Left ventricle myocardium superior (tissue), 1 donor: ENCODE measurements at places on chromosomes 13 and 19. TPM values are rescaled to one million over a fixed set of nuclear protein-coding genes. Genes with fewer than 3 reads are reported as not detected.

RINL gene
- 4.5 TPM for total RNA-seq

TEX26 gene
- total RNA-seq = not detected

NLRP4 gene
- not detected for total RNA-seq

KLK13 gene
- not detected for total RNA-seq

GRCh38 chr19:16851031-16851712 lies 22.0 kb downstream of the SIN3B start:
- DNase-seq = no peak

- no peak for DNase-seq
Observed at GRCh38 chr13:45798851-45799250, 52.7 kb downstream of the SIAH3 start.

DNA sequence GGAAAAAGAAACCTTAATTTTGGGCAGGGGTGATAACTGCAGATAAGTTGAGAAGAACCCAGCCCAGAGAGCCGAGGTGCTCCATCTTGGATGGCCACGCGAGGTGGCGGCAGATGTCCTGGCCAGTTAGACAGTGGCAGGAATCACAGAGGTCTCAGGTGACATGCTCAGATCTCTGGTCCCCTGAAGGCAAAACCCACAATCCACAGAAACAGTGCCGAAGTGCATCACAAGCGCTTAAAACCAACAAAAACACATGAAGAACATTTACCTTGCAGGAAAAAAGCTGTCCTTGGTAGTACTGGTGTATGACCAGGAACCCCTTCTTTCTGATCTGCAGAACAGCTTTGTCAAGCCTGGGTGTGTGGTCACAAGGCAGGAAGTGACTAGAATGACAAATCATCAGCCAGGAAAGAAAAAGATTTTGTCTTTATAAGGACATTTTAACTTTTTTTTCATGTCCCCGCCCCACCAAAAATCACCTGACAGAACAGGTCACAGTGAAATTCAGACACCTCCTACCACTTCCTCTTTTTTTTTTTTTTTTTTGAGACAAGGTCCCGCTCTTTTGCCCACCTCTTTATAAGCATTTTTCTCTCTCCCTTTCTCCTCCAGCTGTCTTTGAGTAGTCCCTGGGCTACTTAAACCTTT lies at the start of gene LCP1:
Gene LCP1, minus strand, starts transcription at position 338 of the 651 bp plus-strand sequence. CDS start 22,515 bp downstream, outside the sequence.
- no peak for DNase-seq

GRCh38 chr13:112097770-112098169 lies 30.8 kb downstream of the SOX1 start:
- no peak for DNase-seq

- DNase-seq = no peak
Observed at GRCh38 chr13:24282256-24282655, 27.1 kb upstream of the C1QTNF9 start.

GRCh38 chr13:77113496-77113895 lies 86.5 kb upstream of the FBXL3 start:
- no peak for DNase-seq

DNA sequence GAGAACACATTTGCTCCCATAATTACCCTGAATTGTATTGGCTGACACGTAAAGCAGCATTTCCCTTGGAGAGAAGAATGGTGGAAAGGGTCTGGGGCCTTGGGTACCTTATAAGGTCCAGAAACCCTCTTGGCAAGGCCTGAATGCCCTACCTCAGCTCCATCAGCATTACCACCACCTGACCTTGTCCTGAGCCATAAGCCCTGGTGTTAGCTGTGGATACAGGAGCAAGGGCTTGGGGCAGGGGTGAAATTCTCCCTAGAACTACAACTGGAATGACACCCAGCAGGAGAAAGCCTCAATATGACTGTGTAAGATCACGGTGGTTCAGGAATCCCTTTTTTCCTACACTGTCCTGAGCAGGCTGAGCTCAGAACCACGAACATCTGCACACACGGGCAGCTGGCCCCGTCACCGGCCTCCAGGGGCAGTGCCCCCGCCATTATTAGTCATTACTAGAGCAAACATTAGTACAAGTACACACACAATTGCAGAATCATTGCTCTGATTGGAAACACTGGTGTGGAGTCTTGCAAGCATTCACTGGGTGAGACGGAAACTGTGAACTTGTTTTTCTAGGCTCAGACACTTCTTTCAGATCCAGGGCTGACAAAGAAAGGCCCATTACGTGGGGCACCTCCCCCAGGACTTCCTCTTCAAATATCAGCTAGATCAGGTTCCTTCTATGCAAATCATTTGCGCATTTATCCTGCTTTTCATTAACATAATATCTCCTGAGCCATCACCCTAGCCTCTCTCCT lies 26.8 kb upstream of the MTIF3 start:
- DNase-seq = no peak

GRCh38 chr19:14985133-14985532 lies 5.5 kb upstream of the SLC1A6 start:
- no peak for DNase-seq

DNA sequence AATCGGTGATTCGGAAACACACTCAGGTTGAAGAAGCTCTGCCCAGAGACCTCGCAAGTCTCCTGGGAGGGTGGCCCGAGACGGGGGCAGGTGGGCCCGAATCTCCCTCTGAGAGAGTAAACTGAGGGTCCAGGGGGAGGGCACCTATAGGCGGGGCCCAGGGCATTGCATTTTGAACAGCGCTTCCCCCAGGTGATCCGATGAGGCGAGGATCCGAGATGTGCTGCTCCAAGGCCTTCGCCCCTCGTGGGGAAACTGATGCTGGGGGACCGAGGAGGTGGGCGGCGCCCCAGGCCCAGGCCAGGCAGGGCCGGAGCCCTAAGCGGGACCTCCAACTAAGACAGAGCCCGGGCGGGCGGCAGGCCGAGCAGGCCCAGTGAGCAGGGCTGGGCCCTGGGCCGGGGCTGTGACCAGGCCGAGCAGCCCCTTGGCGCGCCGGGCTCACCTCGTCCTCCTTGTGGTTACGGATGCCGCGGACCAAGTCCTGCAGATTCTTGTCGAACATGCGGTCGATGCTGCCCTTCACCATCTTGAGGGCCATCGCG lies 500 bp downstream of the AP3D1 start:
- peak; percentile 58 for DNase-seq

- no peak for DNase-seq
Observed at GRCh38 chr13:49093376-49093775, 117.7 kb downstream of the FNDC3A start.
